Breast epithelium (tissue), 4 donors: ENCODE measurements at places on chromosomes 3 and 15. TPM values are rescaled to one million over a fixed set of nuclear protein-coding genes. Genes with fewer than 3 reads are reported as not detected.

Gene SPINK8
- not detected for total RNA-seq

- no peak for DNase-seq
Measured at GRCh38 chr15:33565094-33565493, 254.3 kb downstream of the RYR3 start.

- no peak for DNase-seq
Measured at GRCh38 chr15:100602823-100603393, 519 bp downstream of the ASB7 start.

Gene AADAC
- 4.5 TPM for total RNA-seq

Gene CHST2
- 6.9 TPM for total RNA-seq
